ENCODE measurements at places on chromosomes 12 and 14.

DNA sequence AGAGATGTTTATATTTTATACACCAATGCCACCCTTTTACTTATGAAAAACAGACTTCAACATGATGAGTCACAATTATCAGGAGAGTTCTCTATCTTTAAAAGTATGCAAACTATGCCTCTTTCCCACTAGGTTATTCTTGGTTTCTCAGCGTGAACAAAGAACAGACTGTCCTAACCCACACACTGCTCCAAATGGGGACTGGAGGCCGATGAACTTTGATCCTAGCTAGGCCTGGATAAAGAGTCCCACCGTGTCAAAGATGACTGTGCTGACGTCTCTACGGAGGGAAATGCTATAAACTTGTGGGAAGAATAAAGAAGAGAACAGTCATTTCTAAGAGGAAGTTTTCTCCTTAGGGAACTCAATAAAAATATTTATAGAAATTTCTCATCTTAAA, 160.1 kb downstream of the EPS8 start:
- H3K36me3 ChIP-seq: no peaks in the 10 kb centered on the region
- H3K27ac ChIP-seq: peak overlapping the region; percentile 93
- H3K4me3 ChIP-seq: no peak overlapping the region
- peak; percentile 87 for DNase-seq
- no peaks in the 10 kb centered on the region for H3K27me3 ChIP-seq

DNA sequence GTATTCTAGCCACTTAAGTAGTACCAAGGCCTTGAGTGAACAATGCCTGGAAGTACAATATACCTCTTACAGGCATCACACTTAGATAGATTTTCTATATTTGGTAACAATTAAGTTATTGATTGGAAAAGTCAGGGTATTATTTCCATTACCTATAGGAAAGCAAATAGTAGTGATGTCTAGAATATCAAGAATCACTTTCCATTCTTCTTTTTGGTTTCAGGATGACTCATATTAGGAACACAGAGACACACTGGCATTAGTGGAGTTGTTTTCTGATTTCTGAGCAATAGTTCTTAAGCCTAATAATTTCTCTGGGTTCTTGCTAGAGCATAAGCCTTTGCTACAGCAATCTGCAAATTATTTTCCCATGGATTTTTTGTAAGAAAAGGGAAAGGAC, 1640.0 kb upstream of the SEL1L start:
- no peak overlapping the region for H3K4me3 ChIP-seq
- no peak for DNase-seq
- no peak overlapping the region for H3K27ac ChIP-seq
- H3K27me3 ChIP-seq: no peaks in the 10 kb centered on the region
- H3K36me3 ChIP-seq: no peaks in the 10 kb centered on the region
- no peaks in the 10 kb centered on the region for H3K4me1 ChIP-seq

GRCh38 chr12:118455327-118455726, 79.0 kb downstream of the SUDS3 start:
- no peak overlapping the region for H3K27ac ChIP-seq
- DNase-seq: no peak
- no peak overlapping the region for H3K4me3 ChIP-seq
- H3K4me1 ChIP-seq: no peaks in the 10 kb centered on the region
- no peaks in the 10 kb centered on the region for H3K36me3 ChIP-seq
- no peaks in the 10 kb centered on the region for H3K27me3 ChIP-seq

- no peak for DNase-seq
- no peak overlapping the region for H3K27ac ChIP-seq
- no peak overlapping the region for H3K4me3 ChIP-seq
- no peaks in the 10 kb centered on the region for H3K36me3 ChIP-seq
- no peaks in the 10 kb centered on the region for H3K27me3 ChIP-seq
- peaks cover 29% of the 10 kb centered on the region for H3K4me1 ChIP-seq
Measured at GRCh38 chr12:31961137-31961536, 1.9 kb downstream of the RESF1 start.

DNA sequence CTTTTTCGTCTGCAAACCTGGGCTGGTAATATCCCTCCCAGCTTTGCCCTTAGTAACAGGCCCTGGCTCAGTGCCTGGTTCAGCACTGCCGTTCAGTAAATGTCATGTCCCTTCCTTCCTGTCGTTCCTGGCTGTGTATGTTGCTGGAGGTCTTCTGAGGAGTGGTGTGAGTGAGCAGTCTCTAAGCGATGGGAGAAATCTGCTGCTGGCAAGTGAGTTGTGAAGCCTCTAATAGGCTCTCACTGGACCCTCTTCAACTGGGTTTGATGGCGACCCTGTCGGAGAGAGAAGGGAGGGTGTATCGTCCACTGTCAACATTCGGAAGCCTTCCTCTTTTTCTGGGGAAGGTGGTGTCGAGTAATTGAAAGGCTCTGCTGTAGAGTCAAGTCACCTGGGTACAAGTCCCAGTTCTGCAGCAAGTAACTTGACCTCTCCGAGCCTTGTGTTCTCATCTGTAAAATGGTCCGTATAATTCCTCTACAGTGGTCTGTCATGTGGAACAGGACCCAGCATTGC, 62.8 kb downstream of the HRK start:
- H3K4me3 ChIP-seq: peak overlapping the region; percentile 82
- H3K36me3 ChIP-seq: no peaks in the 10 kb centered on the region
- peak; percentile 31 for DNase-seq
- H3K4me1 ChIP-seq: peaks cover 7% of the 10 kb centered on the region

DNA sequence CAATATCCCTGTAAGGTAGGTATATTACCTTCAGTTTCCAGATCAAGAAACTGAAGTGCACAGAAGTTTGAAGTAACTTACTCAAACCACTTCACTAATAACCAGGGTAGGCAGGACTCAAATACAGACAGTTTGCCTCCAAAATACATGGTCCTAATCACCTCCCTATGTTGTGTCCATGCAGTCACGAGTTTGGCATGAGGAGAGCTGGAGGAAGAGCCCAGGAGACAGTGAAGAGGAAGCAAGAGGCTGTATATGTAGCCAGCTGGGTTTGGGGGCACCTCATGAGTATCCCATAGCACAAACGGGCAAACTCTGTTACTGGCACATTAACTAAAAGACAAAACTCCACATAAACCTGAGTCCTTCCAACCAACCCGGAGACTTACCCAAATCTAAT, 79.2 kb downstream of the DUSP16 start:
- no peak overlapping the region for H3K4me3 ChIP-seq
- no peaks in the 10 kb centered on the region for H3K4me1 ChIP-seq
- no peaks in the 10 kb centered on the region for H3K36me3 ChIP-seq
- no peak overlapping the region for H3K27ac ChIP-seq
- no peaks in the 10 kb centered on the region for H3K27me3 ChIP-seq

DNA sequence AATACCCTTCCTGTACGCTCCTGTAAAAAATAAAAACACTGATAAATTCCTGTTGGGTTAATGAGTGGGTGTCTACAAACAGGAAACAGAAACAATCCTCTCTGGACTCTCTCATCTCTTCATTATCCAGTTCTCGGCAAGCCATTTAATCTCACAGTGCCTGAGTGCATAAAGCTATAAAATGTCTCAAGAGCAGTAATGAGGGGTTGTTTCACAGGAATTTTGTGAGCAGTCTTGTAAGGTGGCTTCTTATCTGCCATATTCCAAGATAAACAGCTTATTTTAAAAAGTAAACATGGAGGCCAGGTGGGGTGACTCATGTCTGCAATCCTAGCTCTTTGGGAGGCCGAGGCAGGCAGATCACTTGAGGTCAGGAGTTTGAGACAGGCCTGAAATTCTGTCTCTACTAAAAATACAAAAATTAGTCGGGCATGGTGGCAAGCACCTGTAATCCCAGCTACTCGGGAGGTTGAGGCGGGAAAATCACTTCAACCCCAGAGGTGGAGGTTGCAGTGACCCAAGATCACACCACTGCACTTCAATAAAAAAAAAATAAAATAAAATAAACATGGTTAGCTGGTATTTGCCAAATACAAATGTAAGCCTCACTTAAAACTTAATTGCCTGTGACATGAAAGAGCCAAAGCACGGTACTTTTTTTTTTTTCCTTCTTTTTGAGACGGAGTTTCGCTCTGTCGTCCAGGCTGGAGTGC, 54.0 kb downstream of the CLIP1 start:
- H3K36me3 ChIP-seq: no peaks in the 10 kb centered on the region
- peak; percentile 10 for DNase-seq
- peak overlapping the region; percentile 13 for H3K27ac ChIP-seq

DNA sequence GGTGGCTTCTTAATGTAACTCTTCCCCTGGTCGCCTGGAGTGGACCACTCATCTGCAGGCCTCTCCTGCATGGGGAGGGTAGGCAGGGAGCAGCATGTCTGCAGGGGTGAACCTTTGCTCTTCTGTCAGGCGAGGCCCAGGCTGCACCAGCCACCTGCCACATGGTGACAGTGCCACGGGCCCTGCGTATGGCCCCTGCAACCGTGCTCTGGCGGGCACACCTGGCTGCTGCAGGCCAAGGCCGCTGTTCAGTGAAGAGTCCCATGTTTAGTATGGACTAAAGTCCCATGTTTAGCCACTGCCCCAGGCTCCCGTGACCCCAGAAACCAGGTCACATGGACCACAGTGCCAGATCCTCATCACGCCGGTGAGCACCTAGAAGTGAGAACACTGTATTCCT, 187.0 kb downstream of the ADGRD1 start:
- H3K27ac ChIP-seq: no peak overlapping the region
- H3K4me3 ChIP-seq: no peak overlapping the region
- H3K4me1 ChIP-seq: no peaks in the 10 kb centered on the region
- no peaks in the 10 kb centered on the region for H3K36me3 ChIP-seq
- no peaks in the 10 kb centered on the region for H3K27me3 ChIP-seq

- no peak overlapping the region for H3K27ac ChIP-seq
- H3K27me3 ChIP-seq: no peaks in the 10 kb centered on the region
- H3K4me1 ChIP-seq: no peaks in the 10 kb centered on the region
- H3K4me3 ChIP-seq: no peak overlapping the region
Measured at GRCh38 chr14:57068511-57068910, 200.2 kb downstream of the EXOC5 start.

GRCh38 chr14:54877015-54877702, 25.5 kb downstream of the GCH1 start:
- no peak for DNase-seq
- H3K4me1 ChIP-seq: no peaks in the 10 kb centered on the region
- no peak overlapping the region for H3K27ac ChIP-seq
- no peak overlapping the region for H3K4me3 ChIP-seq
- no peaks in the 10 kb centered on the region for H3K36me3 ChIP-seq

GRCh38 chr14:43362586-43362985, 1144.5 kb downstream of the FSCB start:
- no peaks in the 10 kb centered on the region for H3K4me1 ChIP-seq
- no peaks in the 10 kb centered on the region for H3K36me3 ChIP-seq
- no peak overlapping the region for H3K4me3 ChIP-seq
- H3K27ac ChIP-seq: no peak overlapping the region
- no peaks in the 10 kb centered on the region for H3K27me3 ChIP-seq
- DNase-seq: no peak

DNA sequence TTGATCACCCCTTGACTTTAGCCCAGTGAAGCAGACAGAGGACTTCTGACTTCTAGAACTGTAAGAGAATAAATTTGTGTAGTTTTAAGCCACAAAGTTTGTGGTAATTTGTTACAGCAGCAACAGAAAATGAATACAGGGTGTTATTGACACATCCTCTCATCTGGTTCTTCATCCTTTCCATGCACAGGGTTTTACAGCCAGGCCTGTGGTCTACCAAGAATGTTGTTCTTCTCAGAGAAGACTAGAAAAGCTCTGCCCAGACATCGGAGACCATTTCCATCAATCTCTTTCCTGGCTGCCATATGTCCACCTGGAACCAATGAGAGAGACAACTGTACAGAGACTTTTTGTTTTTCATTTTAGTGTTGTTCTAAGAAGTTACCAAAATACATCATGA, 308.2 kb upstream of the AMIGO2 start:
- H3K36me3 ChIP-seq: no peaks in the 10 kb centered on the region
- H3K27ac ChIP-seq: no peak overlapping the region
- DNase-seq: no peak
- H3K27me3 ChIP-seq: no peaks in the 10 kb centered on the region
- peaks cover 8% of the 10 kb centered on the region for H3K4me1 ChIP-seq

DNA sequence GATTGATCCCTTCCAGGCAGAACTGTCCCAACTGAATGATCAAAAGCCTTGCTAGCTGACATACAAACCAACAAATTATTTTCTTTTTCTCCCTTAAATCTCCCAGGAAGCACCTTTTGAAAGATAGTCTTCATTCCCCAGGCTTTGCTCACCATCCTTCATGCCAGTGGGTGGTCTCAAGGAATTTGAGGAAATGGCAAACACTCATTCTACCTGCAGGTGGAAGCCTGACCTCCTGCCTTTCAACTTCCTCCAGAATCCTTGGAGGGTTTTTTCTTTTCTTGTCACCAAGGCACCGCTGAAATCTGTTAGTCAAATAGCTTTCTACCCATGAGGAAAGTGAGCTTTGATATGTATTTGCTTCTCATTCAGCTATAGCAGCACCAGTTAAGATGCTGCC, 128.5 kb downstream of the WIF1 start:
- no peaks in the 10 kb centered on the region for H3K27me3 ChIP-seq
- no peak overlapping the region for H3K4me3 ChIP-seq
- no peaks in the 10 kb centered on the region for H3K4me1 ChIP-seq
- DNase-seq: no peak
- H3K27ac ChIP-seq: no peak overlapping the region

GRCh38 chr12:52745554-52745953, 31.6 kb downstream of the KRT76 start:
- H3K27me3 ChIP-seq: no peaks in the 10 kb centered on the region
- no peaks in the 10 kb centered on the region for H3K36me3 ChIP-seq
- no peak for DNase-seq
- no peak overlapping the region for H3K4me3 ChIP-seq
- no peak overlapping the region for H3K27ac ChIP-seq

- H3K4me3 ChIP-seq: no peak overlapping the region
- H3K4me1 ChIP-seq: no peaks in the 10 kb centered on the region
- H3K27ac ChIP-seq: no peak overlapping the region
- DNase-seq: no peak
Measured at GRCh38 chr14:78535041-78535440, 364.9 kb downstream of the NRXN3 start.
